Colonic mucosa (tissue), 4 donors: ENCODE measurements at places on chromosomes 7 and 10.

- DNase-seq, result no peak
Observed at GRCh38 chr10:58868736-58869435, 307.6 kb upstream of the PHYHIPL start.

DNA sequence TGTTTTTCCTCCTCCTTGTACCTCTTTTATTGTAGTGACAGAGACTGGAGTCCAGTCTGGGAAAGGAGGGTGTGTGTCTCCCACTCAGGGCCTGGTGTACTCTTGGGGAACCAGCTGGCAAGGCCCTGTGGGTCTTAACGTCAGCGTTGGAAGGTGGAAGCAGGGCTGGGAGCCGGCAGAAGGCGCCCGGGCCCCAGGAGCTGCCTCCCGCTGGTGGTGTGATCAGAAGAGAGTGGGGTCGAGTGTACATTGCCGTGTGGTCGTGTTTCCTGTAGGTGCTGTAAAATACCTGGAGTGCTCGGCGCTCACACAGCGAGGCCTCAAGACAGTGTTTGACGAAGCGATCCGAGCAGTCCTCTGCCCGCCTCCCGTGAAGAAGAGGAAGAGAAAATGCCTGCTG, 45.7 kb downstream of the DAGLB start:
- no peak for DNase-seq

- DNase-seq, result no peak
Observed at GRCh38 chr7:100432621-100433275, 3.1 kb downstream of the MEPCE start.

GRCh38 chr7:4450483-4450882, 231.6 kb upstream of the FOXK1 start:
- DNase-seq, result no peak

DNA sequence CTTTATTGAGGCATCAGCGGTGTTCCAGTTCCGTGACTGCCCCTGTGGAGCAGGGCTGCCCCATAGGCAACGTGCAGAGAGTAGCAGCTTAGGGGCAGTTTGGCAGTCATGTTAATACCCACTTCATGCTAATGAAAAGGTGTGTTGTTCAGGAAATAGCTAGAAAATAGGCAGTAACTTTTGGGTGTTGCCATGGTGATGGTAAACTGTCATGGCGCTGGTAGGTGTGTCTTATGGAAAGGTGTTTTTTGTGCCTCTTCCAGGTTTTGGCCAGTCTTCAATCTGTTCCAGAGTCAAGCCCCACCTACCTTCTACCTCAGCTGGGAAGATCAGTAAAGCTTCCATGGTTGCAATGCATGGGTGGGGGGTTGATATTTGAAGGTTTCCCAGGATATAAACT, 36.3 kb upstream of the MINDY3 start:
- DNase-seq, result no peak

DNA sequence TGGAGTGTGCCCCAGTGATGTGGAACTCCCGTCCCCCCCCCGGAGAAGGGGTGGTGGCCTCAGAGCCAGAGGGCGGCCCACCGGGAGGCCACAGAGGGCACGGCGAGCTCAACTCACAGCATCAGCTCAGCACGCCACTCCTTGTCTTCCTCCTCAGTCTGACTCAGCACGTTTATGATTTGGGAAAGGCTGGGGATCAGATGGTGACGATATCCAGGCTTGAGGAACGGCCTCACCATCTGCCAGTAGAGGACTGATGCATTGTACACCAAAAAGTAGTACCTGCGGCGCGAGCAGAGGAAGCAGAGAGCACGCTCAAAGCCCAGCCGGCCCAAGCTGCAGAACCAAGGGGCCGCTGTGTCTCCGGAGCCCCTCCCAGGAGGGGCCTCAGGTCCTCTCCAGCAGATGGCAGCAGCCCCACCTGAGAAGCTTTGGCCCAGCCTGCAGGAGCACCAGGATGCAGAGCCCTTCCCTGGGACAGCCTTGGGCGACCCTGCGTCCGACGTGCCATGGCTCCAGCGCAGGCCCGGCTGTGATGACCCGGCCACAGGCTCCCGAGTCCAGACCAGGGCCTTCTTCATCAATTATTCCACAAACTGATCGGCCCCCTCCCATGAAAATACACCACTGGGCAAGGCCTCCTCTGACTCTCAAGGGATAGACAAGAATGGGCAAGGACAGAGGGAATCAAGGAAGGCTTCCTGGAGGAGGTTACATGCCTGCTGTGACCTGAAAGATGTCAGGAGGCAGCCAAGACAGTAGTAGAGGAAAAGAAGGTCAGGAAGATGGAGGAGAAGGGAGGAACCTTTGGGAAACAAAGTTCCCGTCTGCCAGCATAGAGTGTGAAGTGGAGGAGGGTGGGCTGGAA, 3.7 kb downstream of the CFAP46 start:
- DNase-seq, result no peak

- DNase-seq, result no peak
Observed at GRCh38 chr7:74708569-74709275, 51.2 kb downstream of the GTF2I start.

DNA sequence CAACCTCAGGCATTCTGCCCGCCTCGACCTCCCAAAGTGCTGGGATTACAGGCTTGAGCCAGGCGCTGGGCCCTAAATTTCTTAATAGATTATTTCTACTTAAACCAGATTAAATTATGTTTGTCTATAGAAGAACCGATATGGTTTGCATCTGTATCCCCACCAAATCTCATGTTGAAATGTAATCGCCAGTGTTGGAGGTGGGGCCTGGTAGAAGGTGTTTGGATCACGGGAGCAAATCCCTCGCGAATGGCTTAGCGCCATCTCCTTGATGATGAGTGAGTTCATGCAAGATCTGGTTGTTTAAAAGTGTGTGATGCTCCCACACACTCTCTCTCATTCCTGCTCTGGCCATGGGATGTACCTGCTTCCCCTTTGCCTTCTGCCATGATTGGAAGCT, 109.3 kb upstream of the NANOS1 start:
- DNase-seq, result no peak

DNA sequence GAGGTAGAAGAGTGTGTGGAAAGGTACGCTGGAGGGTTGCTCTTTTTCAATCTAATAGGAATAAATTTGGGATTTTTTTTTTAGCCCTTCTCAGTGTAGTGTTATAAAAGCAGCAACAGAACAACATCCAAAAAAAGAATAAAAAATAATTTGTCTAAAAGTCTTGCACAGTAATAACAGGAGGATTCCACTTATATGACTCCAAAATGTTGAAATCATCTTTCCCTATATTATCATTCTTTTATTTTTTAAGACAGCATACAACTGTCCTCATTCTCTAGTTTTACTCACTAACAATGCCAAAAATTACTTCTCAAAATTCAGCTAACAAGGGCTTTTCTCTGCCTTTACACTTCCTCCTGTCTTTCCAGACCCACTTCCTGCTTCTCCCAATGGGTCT, 27.8 kb downstream of the IL2RA start:
- no peak for DNase-seq

DNA sequence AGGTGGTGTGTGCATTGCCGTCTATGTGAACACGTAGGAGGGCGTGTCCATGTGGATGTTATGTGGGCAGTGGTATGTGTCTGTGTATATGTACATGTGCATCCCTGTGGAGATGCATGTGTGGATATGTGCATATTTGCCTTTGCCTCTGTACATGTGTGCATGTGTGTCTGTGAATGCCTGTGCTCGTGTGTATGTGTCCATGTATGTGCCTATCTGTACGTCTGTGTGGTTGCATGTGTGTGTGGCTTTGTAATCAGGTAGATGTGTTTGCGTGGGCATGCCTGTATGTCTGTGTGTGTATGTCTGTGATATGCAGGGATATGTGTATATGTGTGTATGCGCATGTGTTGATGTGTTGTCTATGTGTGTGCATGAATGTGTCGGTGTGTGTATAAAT, 19.7 kb downstream of the ADCY1 start:
- DNase-seq, result peak; percentile 6

GRCh38 chr10:49509771-49510303, 29.1 kb downstream of the ERCC6 start:
- DNase-seq, result no peak

DNA sequence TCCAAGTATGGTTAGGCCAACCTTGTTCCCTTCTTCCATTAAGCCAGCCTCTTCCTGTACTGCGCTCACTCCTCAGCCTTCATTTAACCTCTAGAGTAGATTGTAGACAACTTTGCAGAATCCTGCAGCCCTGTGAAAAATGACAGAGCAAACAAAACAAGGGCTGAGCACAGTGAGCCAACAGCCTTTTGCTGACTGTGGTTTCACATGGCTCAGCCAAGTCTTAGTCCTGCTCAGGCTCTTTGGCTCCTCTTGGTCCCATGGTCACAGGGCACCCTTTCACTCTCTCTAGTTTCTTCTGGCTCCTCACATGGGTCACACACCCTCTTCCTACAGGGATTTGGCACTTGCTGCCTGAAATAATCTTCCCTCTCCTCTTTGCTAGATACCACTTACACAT, 900.3 kb downstream of the CCSER2 start:
- no peak for DNase-seq

GRCh38 chr7:127512663-127513062, 72.7 kb downstream of the GCC1 start:
- DNase-seq, result no peak

- DNase-seq, result no peak
Observed at GRCh38 chr7:5774136-5774535, 7.3 kb downstream of the RNF216 start.

GRCh38 chr10:102334101-102334500, 61.4 kb upstream of the NFKB2 start:
- DNase-seq, result no peak

DNA sequence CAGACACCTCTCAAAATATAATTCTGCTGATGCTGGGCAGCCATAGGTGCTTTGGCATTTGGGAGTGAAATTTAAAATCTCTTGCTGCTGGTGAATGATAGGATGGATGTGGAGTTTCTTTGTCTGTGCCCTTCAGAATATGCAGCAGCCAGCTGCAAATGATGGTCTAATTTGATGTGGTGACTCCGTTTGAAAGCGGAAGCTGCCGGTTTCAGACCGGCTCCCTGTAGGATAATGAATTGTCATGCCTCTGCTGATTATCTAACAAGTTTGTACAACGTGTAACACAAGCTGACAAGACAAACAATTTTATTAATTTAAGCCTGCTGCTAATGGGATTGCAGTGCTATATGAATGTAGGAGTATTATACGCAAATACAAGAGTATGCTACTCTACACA, 103.5 kb downstream of the SND1 start:
- DNase-seq, result no peak

DNA sequence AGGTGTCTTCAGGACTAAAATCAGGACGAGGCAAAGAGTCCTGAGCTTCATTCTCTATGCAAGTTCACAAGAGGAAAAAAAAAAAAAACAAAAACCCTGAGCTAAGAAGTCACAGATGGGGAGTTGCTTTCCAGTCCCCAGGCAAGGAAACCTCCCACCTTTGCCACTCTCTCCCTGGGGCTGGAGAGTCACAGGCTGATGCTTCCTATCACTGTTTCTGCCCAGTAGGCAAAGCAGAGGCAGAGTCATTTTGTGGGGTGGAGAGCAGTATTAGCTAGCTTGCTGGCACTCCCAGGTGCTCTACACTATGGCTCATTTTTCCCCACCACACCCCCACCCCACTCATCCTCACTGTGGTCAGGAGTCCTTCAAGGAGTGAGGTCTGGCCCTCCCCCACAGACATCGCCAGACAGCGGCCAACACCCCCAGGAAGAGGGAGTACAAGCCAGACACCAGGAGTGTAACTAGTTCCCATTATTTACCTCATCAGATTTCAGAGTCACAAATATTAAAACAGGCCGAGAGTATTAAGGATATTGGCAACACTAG, 34.6 kb upstream of the UNC5B start:
- DNase-seq, result no peak

- no peak for DNase-seq
Observed at GRCh38 chr7:158409120-158409519, 178.5 kb downstream of the PTPRN2 start.

DNA sequence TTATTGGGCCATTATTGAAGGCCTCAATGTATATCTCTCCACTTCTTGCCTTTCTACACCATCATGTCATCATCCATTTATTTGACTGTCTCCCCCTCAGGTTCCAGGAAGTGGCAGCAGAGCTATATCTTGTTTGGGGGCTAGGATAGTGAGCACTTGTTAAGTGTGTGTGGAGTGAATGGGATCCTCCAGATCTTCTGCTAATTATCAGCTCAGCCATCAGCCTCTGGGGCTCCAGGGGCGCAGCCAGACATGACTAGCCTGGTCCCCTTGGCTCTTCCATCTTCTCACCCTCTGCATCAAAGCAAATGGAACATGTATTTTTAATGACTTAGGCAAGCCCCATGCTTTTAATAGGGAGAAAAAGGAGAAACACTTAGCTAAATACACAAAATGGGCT, 176.5 kb downstream of the ARHGAP12 start:
- no peak for DNase-seq
